ENCODE measurements at places on chromosomes 11 and 22.

GRCh38 chr11:107042748-107043147 is 24.5 kb upstream of the GUCY1A2 start:
- no peak for DNase-seq

DNA sequence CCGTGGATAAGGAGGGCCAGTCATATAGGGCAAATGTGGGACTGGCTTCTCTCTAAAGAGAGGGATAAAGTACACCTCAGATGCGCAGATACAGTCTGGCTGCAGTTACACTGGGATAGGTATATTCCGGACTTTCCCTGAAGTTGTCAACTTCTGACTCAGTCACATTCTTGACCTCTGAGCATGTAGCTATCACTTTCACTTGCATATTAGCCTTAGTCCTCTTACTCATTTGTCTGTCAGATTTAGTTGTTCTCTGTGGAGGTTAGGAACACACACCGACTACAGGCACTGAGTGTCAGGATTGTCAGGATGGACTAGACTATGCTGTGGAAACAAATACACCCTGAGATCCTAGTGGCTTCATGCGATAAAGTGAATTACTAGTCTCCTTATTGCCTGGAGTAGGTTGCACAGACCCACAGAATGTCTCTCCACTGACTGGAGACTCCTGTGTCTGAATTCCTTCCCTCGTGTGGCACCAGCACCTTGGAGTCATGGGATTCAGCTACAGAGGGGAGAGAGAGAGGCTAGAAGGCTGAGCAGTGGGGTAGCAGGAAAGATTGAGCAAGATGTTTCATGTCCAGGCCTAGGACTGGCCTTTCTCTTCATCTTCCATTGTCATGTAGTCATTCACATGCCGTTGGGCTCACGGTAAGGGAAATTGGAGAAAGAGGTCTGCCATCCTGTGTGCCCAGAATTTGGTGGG is 654.3 kb downstream of the NTM start:
- DNase-seq, result no peak

DNA sequence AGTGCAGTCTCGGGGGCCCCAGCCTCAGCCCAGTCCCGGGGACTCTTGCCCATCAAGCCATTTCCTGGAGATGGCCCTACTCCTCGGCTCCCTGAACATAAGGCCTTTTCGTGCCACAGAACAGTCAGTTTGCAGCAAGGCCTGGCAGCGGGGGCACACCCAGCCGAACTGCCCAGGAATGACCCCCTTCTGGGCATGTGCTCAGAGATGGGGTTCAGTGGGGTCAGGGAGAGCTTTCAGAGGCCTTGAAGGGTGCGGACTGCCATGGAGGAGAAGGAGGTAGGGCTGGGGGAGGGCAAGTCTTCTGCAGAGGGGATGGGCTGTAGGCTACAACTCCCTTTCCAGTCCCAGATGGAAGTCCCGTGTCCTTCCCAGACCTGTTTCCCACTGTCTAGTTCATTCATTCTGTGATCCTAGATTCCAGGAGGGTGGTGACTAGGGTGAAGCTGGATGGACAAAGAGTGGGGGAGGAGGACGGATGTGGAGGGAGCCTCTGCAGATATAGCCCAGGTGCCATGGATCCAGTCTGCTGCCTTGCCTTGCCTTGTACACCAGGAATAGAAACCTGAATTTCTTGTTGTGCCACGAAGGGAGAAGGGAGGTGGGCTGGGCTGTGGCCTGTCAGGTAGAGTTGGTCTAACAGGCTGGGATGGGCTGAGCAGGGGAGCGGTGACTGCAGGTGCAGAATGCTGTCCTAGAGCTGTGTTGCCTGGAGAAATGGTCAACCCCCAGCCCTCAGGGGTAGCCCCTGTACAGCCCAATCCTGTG is 14.2 kb upstream of the OMP start:
- no peak for DNase-seq

DNA sequence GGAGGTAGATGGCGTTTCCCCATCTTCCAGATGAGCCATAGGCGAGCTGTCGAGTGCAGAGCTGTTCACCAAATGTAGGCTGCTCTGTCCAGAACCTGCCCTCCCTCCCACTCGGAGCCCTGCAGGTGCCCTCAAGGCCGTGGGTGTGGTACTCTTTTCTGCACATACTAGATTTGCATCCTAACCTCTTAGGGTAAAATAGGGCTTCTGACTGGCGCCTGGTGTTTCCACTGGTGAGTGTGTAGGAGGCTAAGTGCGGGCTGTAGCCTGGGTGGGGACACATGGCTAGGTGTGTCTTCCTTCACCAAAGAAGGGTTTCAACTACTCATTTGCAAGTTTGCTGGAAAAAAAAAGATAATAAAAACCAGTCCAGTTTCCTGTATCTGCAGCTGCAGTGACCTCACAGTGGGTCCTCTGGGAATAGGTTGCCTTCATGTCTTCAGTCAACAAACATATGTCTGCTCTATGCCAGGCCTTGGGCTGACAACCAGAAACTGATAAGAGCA is 8.5 kb downstream of the BIK start:
- DNase-seq, result no peak

- DNase-seq, result no peak
Measured at GRCh38 chr11:101907815-101908214, 7.0 kb upstream of the CEP126 start.

Measured in NCI-H187 treated with DMSO at 0.1 percent for 48 hours (cell line).